Uterus (tissue), 4 donors: ENCODE measurements at places on chromosomes 11 and 22. TPM values are rescaled to one million over a fixed set of nuclear protein-coding genes. Genes with fewer than 3 reads are reported as not detected.

Gene GDPD4
- 1.2 TPM for total RNA-seq

Gene FAM180B
- total RNA-seq: 0.30 TPM

Gene NUDT8
- 7.6 TPM for total RNA-seq

Gene MRGPRE
- total RNA-seq: 1.5 TPM

Gene CHID1
- total RNA-seq: 20.3 TPM

Gene NCAM1
- total RNA-seq: 137 TPM

Gene RTCB
- total RNA-seq: 118 TPM

DNA sequence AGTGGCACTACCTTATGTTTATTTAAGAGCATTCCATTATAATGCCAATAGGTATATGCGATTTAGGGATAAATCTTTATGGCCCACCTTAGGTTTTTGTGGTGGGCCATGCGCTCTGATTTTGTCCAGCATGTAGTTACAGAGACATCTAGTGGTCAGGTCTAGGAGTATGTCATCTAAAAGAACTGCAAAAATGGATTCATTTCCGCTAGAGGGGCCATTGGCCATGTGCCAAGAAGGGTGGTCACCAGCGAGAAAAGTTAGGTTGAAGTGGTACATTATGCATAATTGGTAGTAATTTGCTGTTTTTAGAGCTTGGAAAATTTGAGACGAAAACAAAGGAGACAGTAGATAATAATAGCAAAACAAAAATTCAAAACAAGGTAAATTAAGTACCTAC is 27.7 kb downstream of the LRRC4C start:
- no peaks in the 10 kb centered on the region for H3K36me3 ChIP-seq
- H3K27me3 ChIP-seq: no peaks in the 10 kb centered on the region

- no peak for DNase-seq
- H3K4me1 ChIP-seq: no peaks in the 10 kb centered on the region
- H3K27me3 ChIP-seq: no peaks in the 10 kb centered on the region
These were observed 10.1 kb upstream of the NAALAD2 start for GRCh38 chr11:90124371-90124770.

DNA sequence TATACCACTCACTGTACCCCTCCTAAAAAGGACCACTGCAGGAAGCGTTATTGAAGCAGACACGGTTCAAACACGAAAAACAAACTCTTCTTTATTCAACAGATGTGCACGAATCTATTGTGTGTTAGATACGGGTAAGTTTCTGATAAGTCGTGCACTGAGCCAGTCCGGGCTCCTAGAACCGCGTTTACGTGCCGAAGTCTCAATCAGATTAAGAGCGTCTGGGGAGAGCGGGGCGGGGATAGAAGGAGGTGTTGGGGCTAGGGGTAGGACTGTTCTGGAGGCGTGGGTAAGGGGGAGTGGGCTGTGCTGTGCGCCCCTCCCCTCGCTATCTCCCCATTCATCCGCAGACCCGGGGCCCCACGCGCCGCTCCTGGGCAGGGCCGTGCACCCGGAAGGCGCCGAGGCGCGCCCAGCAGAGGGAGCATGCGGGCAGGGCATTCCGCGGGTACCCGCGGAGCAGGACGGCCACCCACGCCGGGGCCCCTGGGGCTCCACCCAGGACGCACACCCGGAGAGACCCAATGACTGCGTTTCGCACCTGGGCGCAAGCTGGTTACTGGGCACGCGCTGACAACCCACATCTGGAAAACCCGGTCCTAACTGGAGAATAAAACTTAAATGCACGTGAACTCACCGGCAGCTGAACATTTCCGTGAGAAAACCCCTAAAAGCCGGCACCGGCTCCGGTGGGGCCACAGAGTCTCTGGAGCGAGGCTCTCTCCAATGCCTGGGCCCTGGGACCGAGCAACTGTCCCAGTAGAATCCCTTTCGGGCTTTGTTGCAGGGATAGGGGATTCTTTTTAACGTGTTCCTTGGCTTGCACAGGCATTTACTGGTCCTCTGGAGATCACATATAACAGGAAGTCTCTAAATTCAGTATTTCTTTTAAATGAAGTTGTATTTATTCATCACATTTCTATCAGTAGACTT is 40.6 kb downstream of the WEE1 start:
- H3K4me3 ChIP-seq: peak overlapping the region; percentile 42
- peak; percentile 88 for DNase-seq
- H3K4me1 ChIP-seq: no peaks in the 10 kb centered on the region
- no peaks in the 10 kb centered on the region for H3K36me3 ChIP-seq
- H3K27me3 ChIP-seq: no peaks in the 10 kb centered on the region

- DNase-seq: no peak
- H3K4me3 ChIP-seq: no peak overlapping the region
- H3K27ac ChIP-seq: no peak overlapping the region
- no peaks in the 10 kb centered on the region for H3K36me3 ChIP-seq
These were observed 197.4 kb downstream of the TRIM29 start for GRCh38 chr11:119940401-119940976.

GRCh38 chr11:102449651-102450570 is 2.7 kb downstream of the TMEM123 start:
- no peaks in the 10 kb centered on the region for H3K27me3 ChIP-seq
- H3K27ac ChIP-seq: peak overlapping the region; percentile 96
- H3K4me1 ChIP-seq: no peaks in the 10 kb centered on the region
- H3K4me3 ChIP-seq: peak overlapping the region; percentile 94

GRCh38 chr11:1574238-1574932 is 2.3 kb upstream of the DUSP8 start:
- peaks cover 5% of the 10 kb centered on the region for H3K27me3 ChIP-seq
- peak overlapping the region; percentile 67 for H3K27ac ChIP-seq
- H3K4me1 ChIP-seq: peaks cover 31% of the 10 kb centered on the region
- no peak overlapping the region for H3K4me3 ChIP-seq
- DNase-seq: peak; percentile 59
- no peaks in the 10 kb centered on the region for H3K36me3 ChIP-seq

DNA sequence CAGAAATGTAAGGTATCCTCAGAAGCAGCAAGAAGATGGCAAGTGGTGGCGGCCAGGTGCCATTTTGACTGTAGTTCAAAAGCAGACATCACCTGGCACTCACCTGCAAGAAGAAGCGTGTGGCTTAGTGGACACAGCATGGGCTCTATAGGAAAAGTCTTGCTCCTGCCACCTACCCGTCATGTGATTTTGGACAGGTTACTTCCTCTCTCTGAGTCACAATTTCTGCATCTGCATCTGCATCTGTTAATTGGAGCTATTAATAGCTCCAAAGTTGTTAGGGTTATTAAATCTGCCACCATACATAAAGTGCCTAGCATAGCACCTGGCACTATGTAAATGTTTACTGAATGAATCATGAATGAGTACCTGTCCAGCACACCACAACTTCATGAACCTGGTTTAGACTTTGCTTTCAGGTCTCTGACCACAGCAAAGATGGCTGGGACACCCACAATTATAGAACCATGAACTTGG is 16.8 kb downstream of the RAB30 start:
- H3K27me3 ChIP-seq: no peaks in the 10 kb centered on the region
- no peaks in the 10 kb centered on the region for H3K4me1 ChIP-seq
- no peaks in the 10 kb centered on the region for H3K36me3 ChIP-seq
- DNase-seq: no peak
- no peak overlapping the region for H3K27ac ChIP-seq

- H3K36me3 ChIP-seq: no peaks in the 10 kb centered on the region
- no peak for DNase-seq
- no peak overlapping the region for H3K27ac ChIP-seq
These were observed 23.7 kb downstream of the SNU13 start for GRCh38 chr22:41664951-41665350.

- no peaks in the 10 kb centered on the region for H3K27me3 ChIP-seq
- no peaks in the 10 kb centered on the region for H3K4me1 ChIP-seq
- no peak overlapping the region for H3K27ac ChIP-seq
- no peak for DNase-seq
- H3K36me3 ChIP-seq: no peaks in the 10 kb centered on the region
These were observed 1.8 kb upstream of the EHF start for GRCh38 chr11:34619062-34619516.

GRCh38 chr11:12215181-12215593 is 104.8 kb downstream of the MICAL2 start:
- H3K4me1 ChIP-seq: peaks cover 12% of the 10 kb centered on the region
- no peak overlapping the region for H3K4me3 ChIP-seq
- no peaks in the 10 kb centered on the region for H3K36me3 ChIP-seq
- no peaks in the 10 kb centered on the region for H3K27me3 ChIP-seq

DNA sequence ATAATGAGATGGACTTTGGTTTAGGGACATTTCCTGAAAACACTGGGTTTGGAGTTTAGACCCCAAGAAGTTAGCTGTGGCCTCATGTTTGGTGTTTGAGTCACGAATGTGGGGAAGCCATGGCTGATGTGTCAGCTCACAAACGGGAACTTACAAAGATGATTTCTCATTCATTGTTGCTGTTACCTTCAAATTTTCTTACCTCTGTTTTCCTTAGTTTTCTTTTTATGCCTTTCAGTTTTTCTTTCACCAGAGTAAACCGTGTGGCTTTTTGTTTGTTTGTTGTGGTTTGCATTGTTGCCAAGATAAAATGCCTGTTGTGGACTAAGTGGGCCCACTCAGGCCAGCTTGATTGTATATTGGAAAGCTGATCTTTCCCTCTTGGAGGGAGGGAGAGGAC is 89.1 kb downstream of the SWAP70 start:
- DNase-seq: no peak
- H3K36me3 ChIP-seq: no peaks in the 10 kb centered on the region
- no peak overlapping the region for H3K27ac ChIP-seq
- no peaks in the 10 kb centered on the region for H3K27me3 ChIP-seq
- H3K4me1 ChIP-seq: peaks cover 3% of the 10 kb centered on the region

DNA sequence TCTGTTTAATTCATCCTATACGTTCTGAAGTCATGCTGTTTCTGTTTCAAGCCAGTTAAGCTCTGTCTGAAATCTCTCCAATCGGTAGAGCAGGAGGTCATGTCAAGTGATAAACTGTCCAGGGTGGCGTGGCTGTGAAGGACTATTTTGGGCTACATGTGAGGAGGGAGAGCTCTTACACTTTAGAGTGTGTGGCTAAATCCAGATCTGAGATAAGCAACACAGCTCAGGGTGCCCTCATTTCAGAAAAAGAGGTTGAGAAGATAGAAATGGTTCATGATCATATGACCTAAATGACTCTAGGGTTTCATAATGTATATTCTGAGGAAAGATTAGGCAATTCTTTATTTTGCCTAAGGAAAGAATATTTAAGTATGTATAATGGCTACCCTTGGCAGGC is 8.4 kb downstream of the BLID start:
- H3K27me3 ChIP-seq: no peaks in the 10 kb centered on the region
- no peak for DNase-seq
- H3K4me1 ChIP-seq: no peaks in the 10 kb centered on the region

- no peak for DNase-seq
- no peaks in the 10 kb centered on the region for H3K27me3 ChIP-seq
- H3K4me1 ChIP-seq: no peaks in the 10 kb centered on the region
- H3K36me3 ChIP-seq: no peaks in the 10 kb centered on the region
- no peak overlapping the region for H3K4me3 ChIP-seq
These were observed 103.2 kb downstream of the GRIA4 start for GRCh38 chr11:105713106-105713505.

GRCh38 chr22:19862619-19863246 is 8.1 kb upstream of the GNB1L start:
- no peak for DNase-seq
- no peak overlapping the region for H3K4me3 ChIP-seq
- no peaks in the 10 kb centered on the region for H3K27me3 ChIP-seq
- H3K27ac ChIP-seq: no peak overlapping the region

DNA sequence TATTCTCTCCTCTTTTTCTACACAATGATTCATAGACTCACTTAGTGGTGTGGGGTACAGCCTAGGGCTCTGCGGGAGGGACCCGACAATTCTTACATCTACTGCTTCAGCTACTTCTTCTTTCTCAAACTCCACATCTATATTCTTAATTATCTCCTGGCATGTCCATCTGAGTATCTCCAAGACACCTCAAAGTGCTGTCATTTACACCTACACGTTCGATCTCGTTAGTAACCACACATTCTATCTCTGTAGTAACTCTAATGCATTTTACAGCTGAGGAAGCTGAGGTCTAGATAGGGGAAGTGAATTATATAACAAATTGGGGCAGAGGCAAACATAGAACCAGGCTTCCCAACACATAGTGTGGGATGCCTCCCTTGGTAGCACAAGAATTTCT is 27.7 kb upstream of the RRM1 start:
- no peaks in the 10 kb centered on the region for H3K4me1 ChIP-seq
- H3K36me3 ChIP-seq: no peaks in the 10 kb centered on the region
- DNase-seq: no peak
- no peak overlapping the region for H3K4me3 ChIP-seq
- H3K27ac ChIP-seq: no peak overlapping the region
- no peaks in the 10 kb centered on the region for H3K27me3 ChIP-seq

GRCh38 chr22:41410311-41410751 is 28.6 kb downstream of the TEF start:
- H3K4me3 ChIP-seq: no peak overlapping the region
- no peaks in the 10 kb centered on the region for H3K27me3 ChIP-seq
- peak overlapping the region; percentile 98 for H3K27ac ChIP-seq
- H3K36me3 ChIP-seq: no peaks in the 10 kb centered on the region
- DNase-seq: no peak

DNA sequence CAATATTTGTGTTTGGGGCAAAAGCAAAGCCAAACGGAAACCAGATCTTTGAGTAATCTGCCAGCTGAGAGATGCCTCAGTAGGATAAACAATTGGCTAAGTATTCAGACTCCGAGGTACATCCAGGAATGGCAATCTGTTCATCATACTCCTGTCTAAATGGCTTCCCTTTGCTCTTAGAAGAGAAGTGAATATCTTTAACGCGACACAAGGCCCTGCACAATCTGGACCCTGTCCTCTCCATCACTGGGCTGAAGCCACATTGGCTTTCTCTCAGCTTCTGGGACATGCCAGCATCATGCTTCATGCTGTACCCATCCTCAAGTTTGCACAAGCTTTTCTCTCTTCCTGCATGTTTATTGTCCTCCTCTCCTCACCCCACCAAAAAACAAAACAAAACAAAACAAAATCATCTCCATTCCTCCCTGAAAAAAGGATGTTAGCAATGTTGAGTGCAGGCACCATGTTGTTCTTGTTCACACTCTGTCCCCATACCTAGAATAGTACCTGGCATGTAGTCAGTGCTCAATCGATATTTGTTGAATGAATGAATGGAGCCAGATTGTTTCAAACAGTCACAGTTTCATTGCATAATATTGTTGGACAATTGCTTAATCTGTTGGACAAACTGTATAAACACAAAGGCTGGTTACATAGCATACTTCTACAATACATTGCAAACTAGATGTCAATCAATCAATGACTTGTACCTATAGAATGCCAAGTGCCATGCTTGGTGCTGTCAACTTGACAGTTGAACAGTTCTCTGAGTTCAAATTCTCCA is 38.2 kb upstream of the SESN3 start:
- no peaks in the 10 kb centered on the region for H3K27me3 ChIP-seq
- no peak for DNase-seq
- no peaks in the 10 kb centered on the region for H3K36me3 ChIP-seq
- no peaks in the 10 kb centered on the region for H3K4me1 ChIP-seq
- H3K27ac ChIP-seq: no peak overlapping the region

DNA sequence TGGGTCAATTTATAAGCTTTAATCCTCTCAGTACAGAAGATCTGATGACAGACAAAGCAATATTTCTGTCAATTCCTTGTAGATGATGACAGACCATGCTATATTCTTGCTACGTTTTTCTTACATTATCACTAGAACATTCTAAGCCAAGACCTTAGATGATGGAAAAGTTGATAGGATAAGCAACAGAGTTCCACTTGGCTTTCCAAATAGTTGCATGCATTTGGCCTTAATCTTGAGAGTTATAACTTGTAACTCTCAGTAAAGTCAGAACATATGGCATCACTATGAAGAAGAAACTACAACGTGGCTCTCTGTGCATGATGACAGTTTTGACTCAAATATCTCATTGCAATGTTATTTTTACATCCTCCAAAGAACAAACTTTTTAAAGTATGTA is 544.3 kb upstream of the LRRC4C start:
- H3K27me3 ChIP-seq: no peaks in the 10 kb centered on the region
- H3K4me1 ChIP-seq: no peaks in the 10 kb centered on the region
- H3K4me3 ChIP-seq: no peak overlapping the region
- H3K36me3 ChIP-seq: no peaks in the 10 kb centered on the region
